Esophagus squamous epithelium (tissue), 5 donors: ENCODE measurements at places on chromosomes 6 and 20.

DNA sequence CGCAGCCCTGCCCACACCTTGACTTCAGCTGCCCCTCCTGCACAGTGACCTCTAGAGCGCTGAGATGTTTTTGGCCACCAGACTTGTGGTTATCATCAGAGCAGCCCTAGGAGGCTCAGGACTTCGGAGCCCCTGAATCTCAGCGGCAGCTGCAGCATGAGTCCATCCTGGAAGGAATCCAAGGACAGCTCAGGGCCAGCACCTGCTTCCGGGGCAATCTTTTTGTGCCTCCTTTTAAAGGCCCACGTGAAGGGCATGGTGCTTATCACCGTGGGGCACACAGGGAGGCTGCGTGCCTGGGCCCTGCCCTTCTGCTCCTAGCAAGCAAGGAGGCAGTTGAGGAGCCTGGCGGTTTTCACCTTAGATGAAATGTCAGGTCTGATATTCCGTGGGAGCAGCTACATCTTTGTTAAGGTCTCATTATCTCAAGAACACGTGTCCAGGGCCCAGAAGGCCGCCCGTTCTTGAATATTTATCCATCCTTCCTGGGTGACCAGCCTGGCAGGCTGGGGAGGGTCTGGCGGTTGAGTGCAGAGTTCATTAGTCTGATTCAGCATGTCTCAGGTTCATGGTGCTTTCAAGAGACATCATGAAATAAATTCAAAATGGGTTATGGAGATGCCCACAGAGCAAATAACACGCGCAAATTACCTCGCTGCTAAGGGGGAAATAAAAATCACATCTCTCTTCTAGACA is 392.4 kb downstream of the TAF4 start:
- DNase-seq, result no peak

DNA sequence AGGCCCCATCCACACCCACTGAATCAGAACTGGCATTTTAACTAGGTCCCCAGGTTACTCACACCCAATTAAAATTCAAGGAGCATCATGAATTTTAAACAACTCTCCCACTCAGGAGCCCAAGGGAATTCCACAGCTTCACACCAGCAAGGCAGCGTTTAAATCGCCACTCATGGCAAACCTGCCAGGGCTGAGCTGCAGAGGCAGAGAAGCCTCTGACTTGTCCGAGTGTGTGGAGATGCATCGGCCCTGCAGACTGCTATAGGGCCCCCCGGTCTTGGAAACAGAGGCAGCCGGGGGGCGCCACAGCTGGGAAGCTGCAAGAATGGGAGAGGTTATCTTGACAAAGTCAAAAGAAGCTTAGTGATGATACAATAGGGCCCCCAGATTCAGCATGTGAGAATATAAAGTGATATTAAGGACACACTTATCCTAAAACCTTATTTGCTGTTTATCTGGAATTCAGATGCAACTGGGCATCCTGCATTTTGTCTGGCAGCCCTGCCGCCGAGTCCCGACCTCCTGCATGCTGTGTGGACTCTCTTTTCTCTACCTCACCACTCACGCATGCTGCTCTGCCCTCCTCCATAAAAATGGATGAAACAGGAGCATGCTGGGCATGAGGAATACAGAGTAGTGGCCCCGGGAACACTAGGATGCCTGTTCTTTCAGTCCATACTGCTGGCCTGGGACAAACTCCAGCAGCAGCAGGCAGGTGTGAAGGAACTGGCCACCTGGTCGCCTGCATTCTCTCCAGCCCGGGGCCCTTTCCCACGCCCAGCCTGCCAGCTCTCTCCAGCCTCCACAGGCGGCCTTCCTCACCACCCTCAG is 126.1 kb downstream of the PXDC1 start:
- no peak for DNase-seq

GRCh38 chr6:136113736-136114173 is 136.4 kb downstream of the MTFR2 start:
- DNase-seq, result no peak

- no peak for DNase-seq
Measured at GRCh38 chr6:81075974-81076373, 676.5 kb downstream of the TENT5A start.

- no peak for DNase-seq
Measured at GRCh38 chr6:12993283-12993898, 276.8 kb downstream of the PHACTR1 start.
